Natural killer cell (primary cell): ENCODE measurements at places on chromosomes 3 and 15. TPM values are rescaled to one million over a fixed set of nuclear protein-coding genes. Genes with fewer than 3 reads are reported as not detected.

DNA sequence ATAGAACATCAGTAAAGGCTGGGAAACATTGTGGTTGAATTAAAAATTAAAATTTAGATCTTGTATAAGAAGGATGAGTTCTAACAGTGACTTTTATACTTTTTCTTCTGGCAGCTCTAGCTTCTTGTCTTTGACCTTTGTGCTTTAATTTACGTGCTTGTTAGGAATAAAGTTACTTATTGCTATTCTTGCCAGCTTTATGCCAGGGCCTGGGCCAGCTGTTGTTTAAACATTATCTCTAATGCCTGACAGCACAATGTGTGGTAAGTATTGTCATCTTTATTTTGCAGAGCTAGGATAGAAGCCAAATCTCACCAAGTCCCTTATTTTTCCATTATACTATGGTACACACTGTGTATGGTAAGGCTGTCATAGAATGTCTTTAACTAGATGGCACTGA lies 766.7 kb upstream of the GOLIM4 start:
- no peak for DNase-seq

GRCh38 chr3:157589211-157589610 lies 86.0 kb upstream of the VEPH1 start:
- DNase-seq: no peak

GRCh38 chr3:61649381-61650170 lies 88.2 kb downstream of the PTPRG start:
- no peak for DNase-seq

GRCh38 chr3:165839296-165840076 lies 2.3 kb upstream of the BCHE start:
- no peak for DNase-seq

The CFAP100 gene
- not detected for total RNA-seq
